Panc1 (cell line): ENCODE measurements at places on chromosomes 13 and 19.

DNA sequence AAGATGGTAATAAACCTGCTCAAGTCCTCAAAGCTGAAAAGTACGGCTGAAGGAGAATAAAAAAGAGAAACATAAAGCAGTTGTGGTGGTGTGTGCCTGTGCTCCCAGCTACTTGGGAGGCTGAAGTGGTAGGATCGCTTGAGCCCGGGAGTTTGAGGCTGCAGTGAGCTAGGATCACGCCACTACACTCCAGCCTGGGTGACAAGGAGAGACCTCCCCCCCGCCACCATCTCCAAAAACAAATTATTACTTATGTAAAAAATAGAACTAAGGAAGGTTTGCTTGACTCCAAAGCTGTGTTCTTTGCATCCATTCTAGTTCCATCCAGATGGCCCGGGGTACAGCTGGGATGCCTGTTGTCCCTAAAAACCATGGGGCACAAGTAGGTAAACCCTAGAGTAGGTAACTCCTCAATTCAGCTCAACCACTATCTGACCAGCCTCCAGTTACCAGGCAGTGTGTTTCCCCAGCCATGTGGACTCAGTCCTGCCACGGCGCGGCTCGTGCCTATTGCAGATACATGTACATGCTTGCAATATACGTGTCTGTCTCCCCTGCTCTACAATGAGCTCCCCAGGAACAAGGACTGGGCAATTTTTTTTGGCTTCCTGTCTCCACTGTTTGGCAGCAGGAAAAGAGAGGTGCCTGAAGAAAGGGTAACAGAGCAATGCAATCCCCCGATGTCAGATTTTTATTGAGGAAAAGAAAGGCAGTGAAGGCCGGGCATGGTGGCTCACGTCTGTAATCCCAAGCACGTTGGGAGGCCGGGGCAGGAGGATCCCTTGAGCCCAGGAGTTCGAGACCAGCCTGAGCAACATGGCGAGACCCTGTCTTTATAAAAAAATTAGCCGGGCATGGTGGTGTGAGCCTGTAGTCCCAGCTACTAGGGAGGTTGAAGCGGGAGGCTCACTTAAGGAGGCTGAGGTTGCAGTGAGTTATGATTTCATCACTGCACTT, 101.3 kb downstream of the GNG7 start:
- no peak for DNase-seq

DNA sequence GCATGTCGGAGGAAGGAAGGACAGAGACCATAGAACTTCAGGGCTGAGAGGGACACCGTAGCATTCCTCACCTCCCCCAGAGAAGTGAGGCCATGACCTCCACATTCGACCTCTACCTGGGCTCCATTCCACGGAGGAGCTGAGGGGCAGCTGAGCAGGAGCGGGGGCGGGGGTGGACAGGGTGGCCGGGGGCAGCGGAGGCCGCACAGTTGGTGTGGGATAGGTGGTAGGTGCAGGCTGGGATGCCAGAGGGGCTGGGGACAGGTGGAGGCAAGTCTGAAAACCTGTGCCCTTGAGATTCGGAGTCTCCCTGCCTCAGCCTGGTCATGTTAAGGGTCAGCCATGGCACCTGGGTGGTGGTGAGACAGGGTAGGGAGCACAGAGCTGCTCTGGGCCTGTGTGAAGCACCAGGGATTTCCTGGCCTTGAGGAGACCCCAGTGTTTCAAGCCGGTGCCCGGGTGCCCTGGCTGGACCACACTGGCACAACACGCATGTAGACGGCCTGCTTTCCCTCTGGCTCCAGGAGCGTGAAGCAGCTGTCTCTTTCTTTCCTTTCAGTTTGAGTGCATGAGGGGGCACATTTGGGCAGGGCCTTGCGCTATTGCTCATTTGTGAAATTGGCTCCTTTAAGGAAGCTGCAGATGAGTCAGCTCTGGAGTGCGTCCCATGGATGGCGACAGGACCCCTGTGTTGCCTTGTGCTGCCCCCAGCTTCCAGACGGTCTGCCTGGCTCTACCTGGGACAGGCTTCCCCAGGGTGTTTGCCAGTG, 51.8 kb downstream of the TSSK6 start:
- no peak for DNase-seq

DNA sequence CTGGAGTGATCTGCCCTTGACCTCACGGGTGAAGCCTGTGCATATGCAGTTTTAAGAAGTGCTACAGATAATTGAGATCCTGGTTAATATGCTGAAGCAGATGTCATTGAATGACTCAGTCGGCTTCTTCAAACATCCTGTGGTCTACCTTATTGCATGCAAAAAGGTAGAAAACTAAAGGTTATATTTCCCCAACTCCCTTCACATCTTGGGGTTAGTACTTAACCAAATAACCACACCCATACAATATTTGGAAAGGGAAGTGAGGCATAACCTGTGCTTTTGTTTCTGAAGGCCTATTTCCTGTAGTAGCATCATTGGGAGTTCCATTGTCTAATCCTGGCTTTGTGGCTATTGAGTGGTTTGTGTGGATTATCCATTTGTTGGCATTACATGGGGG, 58.3 kb downstream of the RAP2A start:
- DNase-seq: no peak

DNA sequence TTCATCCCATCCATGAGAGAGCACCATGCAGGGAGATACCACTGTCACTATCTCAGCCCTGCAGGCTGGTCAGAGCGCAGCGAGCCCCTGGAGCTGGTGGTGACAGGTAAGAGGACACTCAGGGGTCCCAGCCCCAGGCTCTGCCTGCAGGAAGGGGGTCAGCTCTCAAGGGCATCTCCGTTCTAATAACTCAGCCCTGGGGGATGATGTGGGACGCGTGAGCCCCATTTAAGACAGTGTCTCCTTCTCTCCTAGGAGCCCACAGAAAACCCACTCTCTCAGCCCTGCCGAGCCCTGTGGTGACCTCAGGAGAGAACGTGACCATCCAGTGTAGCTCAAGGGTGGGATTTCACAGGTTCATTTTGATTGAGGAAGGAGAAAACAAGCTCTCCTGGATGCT, 15.5 kb upstream of the KIR3DL3 start:
- DNase-seq: no peak

DNA sequence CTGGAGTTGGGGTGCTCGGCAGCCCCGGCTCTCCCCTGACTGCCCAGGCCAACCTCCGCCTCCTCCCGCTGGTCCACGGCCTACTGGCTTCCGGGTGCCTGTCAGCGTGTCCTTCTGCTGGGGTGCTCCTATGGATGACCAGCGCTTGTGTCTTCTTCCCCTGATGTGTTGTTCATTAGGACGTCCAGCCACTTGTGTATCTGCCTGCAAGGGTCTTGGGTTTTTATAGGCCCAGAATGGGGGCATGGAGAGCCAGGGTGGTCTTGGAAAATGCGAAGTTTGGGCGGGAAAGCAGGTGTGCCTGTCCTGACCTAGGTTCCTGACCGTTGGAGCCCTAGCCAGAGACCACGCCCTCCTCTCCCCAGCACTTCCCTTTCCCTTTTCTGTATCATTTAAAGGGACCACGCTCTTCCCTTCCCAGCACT, 139.8 kb downstream of the SLITRK5 start:
- DNase-seq: no peak

DNA sequence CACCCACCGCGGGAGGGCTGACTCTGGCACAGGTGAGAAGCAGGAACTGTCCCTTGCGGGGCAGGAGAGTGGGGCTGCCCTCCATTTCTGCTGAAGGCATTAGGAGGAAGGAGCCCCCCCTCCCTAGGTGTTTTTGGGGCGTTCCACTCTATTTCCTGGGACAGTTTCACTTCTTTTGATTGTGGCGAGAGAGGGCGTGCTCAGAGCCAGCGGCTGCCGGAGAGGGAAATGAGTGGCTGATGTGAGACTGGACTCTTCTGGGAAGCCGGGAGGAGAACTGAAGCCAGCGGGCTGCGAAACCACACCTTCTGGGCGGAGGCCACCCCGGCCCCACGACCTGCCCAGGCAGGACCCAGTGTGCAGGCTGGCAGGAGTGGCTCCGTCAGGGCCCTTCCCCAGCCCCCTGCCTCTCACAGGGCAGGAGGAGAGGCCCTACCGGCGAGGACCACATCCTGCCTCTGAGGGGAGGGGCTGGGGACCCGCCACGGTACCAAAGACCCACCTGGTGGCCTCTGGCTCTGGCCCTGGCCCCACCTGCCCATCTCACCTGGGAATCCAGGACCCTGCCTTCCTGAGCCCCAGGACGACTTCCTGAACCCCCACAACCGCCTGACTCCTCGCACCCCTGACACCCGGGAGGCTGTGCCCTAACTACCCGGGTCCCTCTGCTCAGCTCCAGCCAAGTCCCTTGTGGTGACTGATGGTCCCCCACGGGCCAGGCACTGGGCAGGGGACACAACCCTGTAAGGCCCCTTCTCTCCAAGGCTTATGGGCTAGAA, 25.9 kb downstream of the MPND start:
- DNase-seq: no peak

- DNase-seq: no peak
Observed at GRCh38 chr19:54482889-54483288, 9.8 kb upstream of the CDC42EP5 start.

DNA sequence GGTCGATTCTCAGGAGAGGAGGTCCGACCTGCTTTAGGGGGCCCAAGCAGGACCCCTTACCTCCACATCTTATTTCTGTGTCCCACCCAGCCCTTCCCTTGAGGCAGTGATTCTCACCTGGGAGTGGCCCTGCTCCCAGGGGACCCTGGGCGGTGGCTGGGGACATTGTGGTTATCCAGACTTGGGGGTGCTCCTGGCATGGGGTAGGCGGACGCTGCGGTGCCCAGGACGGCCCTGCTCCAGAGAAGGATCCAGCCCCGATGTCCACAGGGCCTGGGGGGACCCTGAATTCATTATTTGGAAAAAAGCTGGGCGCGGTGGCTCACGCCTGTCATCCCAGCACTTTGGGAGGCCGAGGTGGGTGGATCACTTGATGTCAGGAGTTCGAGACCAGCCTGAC, 84.4 kb downstream of the GADD45B start:
- DNase-seq: no peak

DNA sequence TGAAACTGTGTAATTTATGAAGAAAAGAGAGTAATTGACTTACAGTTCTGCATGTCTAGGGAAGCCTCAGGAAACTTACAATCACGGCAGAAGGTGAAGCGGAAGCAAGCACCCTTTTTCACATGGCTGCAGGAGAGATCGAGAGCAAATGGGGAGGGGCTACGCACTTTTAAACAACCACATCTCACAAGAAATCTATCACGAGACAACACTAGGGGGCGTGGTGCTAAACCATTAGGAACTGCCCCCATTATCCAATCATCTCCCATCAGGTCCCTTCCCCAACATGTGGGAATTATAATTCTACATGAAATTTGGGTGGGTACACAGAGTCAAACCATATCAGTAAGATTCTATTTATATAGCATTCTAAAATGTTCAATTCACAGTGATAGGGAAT, 114.8 kb upstream of the TRPC4 start:
- DNase-seq: no peak
